Stimulated activated CD8-positive, alpha-beta memory T cell treated with anti-CD3 and anti-CD28 coated beads, Interleukin-4, amount 100 ng/mL, for 1 hour (primary cell): ENCODE measurements at places on chromosomes 5 and 9.

- no peak for DNase-seq
Measured at GRCh38 chr5:139396691-139397090, 1.8 kb upstream of the PROB1 start.

DNA sequence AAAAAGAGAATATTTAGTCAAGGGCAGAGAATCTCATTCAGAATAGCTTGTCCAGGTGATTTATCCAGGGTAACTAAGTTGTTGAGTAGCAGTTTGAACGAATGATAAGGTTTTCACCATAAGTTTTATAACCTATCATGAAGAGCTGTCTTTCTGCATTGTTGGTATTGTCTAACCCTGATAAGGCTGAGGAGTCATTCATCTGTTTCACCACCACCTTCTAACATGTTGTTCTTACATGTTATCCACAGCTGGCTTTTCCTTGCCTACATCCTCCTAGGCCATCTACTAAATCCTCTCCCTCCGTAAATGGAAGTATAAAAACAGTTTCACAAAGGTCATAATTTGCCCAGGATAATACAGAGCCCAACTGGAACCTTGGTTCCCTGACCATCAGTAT lies 24.1 kb downstream of the ZNF462 start:
- no peak for DNase-seq

DNA sequence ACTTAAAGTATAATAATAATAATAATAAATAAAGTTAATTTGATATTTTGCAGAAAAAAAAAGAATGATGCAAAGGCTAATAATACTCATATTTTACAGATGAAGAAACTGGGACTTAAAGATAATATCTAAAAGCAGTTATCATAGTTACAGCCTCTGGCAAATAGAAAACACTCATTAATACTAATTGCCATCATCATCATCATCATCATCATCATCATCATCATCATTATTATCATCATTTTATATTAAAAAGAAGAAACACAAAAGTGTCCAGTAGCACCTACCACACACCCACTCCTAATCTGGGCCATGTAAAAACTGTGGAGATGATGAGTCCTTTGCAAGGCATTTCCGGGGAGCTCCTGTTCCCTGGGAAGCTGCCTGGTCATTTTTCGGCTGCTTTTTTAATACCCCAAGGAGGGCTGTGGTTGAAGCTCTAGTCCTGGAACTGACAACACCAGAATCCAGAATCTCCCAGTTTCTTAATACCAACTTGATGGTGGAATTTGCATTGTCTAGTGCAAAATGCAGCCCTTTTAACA lies 70.8 kb downstream of the HTR4 start:
- DNase-seq: no peak

DNA sequence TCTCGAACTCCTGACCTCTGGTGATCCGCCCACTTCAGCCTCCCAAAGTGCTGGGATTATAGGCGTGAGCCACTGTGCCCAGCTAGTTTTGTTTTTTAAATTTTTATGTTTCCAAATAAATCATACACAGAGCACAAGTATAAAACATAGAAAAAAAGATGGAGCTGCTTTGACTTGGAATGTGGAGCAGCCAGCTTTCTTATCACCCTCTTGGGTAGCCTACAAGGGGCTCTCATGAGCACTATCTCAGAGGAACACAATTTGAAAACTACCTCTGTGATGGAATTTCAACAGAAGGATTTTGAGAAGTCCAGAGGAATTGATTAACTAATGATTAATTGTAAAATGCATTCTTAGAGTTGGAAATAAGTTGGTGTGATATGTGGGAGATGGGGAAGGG lies 45.9 kb downstream of the NSD1 start:
- DNase-seq: no peak

GRCh38 chr5:83973925-83974815 lies 253.5 kb upstream of the HAPLN1 start:
- DNase-seq: no peak

- DNase-seq: no peak
Measured at GRCh38 chr9:111094433-111094924, 56.2 kb upstream of the LPAR1 start.

DNA sequence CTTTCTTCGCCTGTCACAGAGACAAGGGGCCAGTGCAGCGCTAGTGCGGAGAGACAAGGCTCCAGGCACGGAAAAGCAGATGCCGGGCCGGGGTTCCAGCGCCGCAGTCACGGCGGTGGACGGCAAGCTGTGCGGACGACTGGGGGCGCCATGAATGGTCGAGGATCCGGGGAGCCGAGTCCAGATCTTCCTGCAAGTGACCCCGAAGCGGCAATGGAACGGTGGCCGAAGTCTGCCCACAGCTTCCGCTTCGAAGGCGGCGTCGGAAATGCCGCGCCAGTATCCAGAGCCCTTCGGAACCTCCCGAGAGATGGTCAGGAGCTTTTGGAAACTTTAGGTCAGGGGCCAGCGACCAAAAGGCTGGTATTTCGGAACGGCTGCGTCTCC lies 601 bp upstream of the FAF2 start:
- DNase-seq: peak; percentile 19

GRCh38 chr5:128870373-128870772 lies 94.9 kb upstream of the SLC27A6 start:
- DNase-seq: no peak

DNA sequence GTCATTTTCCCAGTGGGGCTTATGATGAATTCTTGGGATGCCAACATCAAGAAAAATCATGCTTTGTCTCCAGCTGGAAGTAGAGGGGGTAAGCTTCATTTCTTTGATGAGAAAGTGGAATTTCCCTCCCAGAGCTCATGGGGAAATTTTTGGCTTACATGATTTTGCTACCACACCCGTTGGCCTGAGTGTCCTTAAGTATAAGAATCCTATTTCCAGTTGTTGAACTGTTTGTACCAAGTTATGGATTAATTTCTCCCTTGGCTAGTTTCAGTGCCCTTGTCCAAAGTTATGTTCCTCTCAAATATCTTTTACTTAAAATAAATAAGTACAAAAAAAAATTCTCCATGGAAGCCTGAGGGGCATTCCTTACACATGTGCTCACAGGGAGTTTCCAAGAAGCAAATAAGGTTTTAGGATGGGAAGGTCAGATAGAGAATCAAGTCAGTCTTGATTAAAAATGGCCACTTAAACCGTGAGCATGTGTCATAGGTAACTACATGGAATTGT lies 82.3 kb downstream of the PTCD2 start:
- DNase-seq: no peak

DNA sequence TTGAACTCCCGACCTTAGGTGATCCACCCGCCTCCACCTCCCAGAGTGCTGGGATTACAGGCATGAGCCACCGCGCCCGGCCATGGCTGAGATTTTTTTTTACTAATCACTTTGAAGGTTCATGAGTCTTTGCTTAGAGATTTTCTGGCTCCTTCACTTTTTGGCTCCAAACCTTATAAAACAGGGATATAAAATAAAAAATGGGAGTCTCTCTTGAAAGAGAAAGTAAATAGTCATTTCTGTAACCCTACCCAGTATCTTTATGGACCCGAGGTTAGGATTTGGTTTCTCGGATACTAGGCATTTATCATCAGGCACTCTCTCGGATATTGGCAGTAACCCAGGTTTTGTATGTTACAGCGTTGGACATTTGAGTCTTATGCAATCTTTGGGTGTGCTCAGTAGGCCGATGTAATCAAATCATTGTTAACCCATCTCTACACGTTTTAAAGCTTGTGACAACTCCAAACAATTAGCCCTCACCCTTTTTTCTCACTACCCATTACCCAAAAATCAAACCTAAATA lies 25.3 kb downstream of the STXBP1 start:
- DNase-seq: no peak

GRCh38 chr9:91681461-91682305 lies 258.1 kb upstream of the NFIL3 start:
- DNase-seq: peak; percentile 14

DNA sequence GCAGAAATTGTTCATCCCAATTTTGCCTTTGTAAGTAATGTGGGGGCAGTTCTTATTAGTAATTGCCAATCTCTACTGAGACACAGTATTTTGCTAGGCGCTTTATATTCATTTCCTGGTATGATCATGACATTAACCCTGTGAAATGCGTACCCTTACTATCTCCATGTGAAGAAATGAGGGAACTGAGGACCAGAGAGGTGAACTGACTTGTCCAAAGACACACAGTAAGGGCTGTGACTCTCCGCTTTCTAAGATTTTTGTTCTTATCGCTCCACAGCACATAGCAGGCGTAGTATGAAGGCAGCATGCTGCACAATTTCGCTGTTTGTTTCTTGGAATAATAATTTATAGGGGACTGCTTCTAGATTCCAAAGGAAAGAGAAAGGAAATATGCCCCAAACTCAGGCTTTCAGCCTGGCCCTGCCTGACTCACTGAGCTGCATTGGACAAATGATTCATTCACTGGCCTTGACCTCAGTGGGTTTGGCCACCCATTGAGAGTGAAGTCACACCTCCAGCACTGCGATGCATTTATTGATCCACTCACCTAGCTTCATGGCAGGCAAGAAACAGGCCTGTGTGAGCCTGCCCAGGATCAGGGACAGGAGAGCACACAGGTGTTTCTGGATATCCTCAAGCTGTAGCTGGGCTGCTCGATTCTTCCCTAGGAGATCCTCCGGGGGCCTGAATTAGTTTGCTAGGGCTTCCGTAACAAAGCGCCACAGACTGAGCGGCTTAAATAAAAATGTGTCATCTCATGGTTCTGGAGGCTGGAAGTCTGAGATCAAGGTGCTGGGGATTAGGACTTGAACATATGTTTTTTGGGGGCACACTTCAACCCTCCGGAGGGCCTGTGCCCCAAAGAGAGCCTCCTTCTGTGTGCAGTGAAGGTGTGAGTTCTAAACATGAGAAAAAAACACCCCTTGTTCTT lies 7.2 kb upstream of the DUSP1 start:
- DNase-seq: no peak

DNA sequence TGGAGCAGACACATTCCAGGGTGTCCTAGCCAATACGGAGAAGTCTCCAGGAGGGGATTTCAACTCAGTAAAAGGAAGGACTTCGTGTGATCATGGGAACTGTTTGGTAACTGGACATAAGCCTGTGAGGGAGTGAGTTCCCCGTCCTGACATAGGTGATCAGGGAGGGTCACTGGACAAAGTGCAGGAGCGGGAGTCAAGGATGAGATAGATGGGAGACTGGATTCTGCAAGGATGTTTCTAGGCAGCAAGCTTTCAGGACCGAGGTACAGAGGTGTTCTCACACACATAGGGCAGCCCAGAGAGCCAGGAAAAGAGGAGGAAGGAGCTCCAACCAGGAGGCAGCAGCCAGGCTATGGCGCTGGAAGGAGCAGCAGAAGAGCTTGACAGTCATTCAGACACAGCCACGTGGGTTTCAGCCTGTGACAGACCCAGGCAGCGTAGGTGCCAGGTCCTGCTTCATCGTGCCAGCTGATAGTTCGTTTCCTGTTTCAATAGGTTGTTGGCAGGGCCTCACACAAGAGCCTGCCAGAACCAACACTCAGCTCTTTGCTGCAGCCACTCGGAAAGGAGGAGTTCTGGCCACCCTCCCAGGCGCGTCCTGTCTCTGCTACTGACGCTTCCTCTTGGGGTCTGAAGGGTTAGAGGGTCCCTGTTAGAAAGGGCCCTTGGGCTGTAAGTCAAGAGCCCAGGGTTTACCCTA lies 84.1 kb downstream of the AMBP start:
- no peak for DNase-seq

- no peak for DNase-seq
Measured at GRCh38 chr5:127406326-127407121, 110.9 kb upstream of the PRRC1 start.

GRCh38 chr9:84709056-84709455 lies 39.5 kb downstream of the NTRK2 start:
- DNase-seq: no peak

GRCh38 chr5:154603953-154604679 lies 126.1 kb upstream of the HAND1 start:
- DNase-seq: no peak

- DNase-seq: no peak
Measured at GRCh38 chr5:76701298-76701697, 14.6 kb upstream of the F2R start.

DNA sequence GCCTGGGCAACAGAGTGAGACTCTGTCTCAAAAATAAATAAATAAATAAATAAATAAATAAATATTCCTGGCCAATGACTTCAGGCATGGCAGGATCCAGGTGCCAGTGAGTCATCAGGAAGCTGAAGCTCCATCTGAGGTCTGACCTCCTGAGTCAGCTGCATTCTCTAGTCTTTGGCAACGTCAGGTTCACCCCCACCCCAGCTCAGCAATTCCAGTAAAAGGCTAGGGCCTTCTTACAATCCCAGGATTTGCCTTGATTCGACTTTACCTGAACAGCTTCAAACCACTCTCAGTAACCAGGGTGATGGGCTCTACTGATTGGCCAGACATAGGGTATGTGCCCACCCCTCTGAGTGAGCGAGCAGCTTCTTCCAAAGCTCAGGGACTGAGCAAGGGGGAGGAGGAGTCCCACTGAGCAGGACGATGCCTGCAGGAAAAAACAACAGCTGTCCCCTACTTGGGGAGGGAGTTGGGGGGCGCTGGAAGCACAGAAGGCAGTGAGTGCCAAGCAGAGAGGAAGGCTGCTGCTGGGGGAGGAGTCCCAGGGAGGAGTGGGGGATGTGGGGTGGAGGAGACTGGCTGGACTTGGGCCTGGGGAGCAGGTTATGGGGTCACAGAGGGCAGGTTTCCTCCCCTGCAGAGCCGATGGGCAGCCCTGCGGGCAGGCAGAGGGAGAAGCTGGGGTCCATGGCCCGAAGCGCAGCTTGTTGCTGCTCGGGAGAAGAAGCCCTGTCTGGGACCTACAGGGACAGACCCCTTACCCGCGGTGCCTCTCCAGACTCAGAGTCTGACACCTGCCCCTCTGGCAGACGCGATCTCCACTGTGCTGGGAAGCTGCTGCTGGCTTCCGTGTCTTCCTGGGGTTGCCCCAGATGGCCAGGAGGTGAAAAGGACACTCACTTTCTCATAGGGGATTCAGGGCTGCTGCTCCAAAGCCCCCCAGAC lies 25.9 kb upstream of the UNC5A start:
- no peak for DNase-seq

DNA sequence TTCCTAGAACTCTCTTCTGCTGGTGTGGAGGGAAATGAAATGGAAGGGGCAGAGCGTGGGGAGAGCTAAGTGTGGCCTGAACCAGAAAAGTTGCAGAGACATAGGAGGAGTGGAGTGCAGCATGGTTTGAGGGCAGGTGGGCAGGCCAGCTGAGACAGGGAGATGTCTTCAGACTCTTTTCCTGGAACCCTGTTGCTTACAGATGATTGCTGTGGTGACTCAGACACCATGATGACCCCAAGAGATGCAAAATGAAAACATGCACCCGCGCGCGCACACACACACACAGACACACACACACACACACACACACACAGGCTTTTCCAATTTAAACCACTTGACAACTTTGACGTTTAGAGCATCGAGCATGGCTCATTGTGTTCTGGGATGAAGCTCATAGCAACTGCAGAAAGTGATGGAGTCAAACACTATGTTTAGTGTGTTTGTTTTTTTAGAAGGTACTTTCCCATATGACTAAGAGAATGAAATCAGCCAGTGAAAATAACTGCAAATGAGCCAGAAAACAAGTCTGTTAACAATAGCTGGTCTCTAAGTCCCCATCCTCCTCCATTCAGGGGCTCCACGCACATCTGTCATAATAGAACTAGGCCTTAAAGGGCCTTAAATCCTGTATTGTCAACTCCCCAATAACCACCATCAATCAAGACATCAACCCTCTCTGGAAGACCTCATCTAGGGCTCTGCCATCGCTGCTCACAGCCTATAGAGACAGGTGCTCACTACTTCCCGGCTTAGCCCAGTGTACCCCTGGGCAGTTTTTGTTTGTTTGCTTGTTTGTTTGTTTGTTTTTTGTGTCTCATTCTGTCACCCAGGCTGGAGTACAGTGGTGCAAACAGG lies 9.6 kb downstream of the TMOD1 start:
- no peak for DNase-seq
